ENCODE measurements at places on chromosomes 5 and 9. TPM values are rescaled to one million over a fixed set of nuclear protein-coding genes. Genes with fewer than 3 reads are reported as not detected.

Gene GBGT1
- total RNA-seq: 4.5 TPM

Gene SLC23A1
- total RNA-seq: 1.8 TPM

Gene EIF4E1B
- total RNA-seq: not detected

Gene CNTRL
- 94.6 TPM for total RNA-seq

Gene LRRC19
- total RNA-seq: not detected

Gene BAAT
- not detected for total RNA-seq

Gene TRIM7
- 2.6 TPM for total RNA-seq

Gene SLC45A2
- total RNA-seq: not detected

Gene DMGDH
- 0.67 TPM for total RNA-seq

Gene GRXCR2
- not detected for total RNA-seq

Gene CDX1
- total RNA-seq: not detected

Gene SEMA5A
- 0.14 TPM for total RNA-seq

Gene CCNJL
- not detected for total RNA-seq

Gene GABRA1
- not detected for total RNA-seq

Gene IL17B
- total RNA-seq: not detected

Gene SLIT3
- not detected for total RNA-seq

Gene SLC6A18
- not detected for total RNA-seq

Gene FANCC
- total RNA-seq: 12.9 TPM

Gene CD74
- total RNA-seq: 341 TPM

Gene DDX4
- 1.2 TPM for total RNA-seq

Gene FAM120A
- total RNA-seq: 117 TPM

Gene ZNF454
- total RNA-seq: not detected

Gene PCDHGA2
- total RNA-seq: 0.08 TPM

Gene RLN1
- 2.9 TPM for total RNA-seq

Gene ADRB2
- 5.3 TPM for total RNA-seq

Gene OR1Q1
- 0.33 TPM for total RNA-seq

Gene MIER3
- total RNA-seq: 25.6 TPM

Gene CCDC192
- total RNA-seq: not detected

Gene TLE1
- 0.43 TPM for total RNA-seq

Gene IFNK
- total RNA-seq: not detected

Gene SPIN1
- 42.2 TPM for total RNA-seq

Gene NDOR1
- total RNA-seq: 39.8 TPM

Gene IL9
- total RNA-seq: not detected

Gene LCN1
- total RNA-seq: not detected

Gene SPATA31D4
- not detected for total RNA-seq

Gene VLDLR
- total RNA-seq: 7.4 TPM

Gene KIF12
- not detected for total RNA-seq

Gene MYOZ3
- total RNA-seq: not detected

Gene SHB
- total RNA-seq: 1.1 TPM

Gene CD274
- 6.8 TPM for total RNA-seq

Gene PRDM12
- not detected for total RNA-seq

Gene FAM78A
- total RNA-seq: 102 TPM

Gene SLCO6A1
- total RNA-seq: not detected

Gene HACD4
- 16.6 TPM for total RNA-seq

Gene SPINK13
- not detected for total RNA-seq

Gene MACROH2A1
- 258 TPM for total RNA-seq

Gene TRIM36
- 0.26 TPM for total RNA-seq

Gene IL31RA
- not detected for total RNA-seq

Gene SCGB3A2
- total RNA-seq: not detected
